Activated naive CD8-positive, alpha-beta T cell treated with anti-CD3 and anti-CD28 coated beads, Interleukin-2, amount 50 U/mL, for 24 hours (primary cell): ENCODE measurements at places on chromosomes 5 and 9.
A peak's percentile ranks its signal among the peaks of the same experiment; 100 is the strongest.

GRCh38 chr5:103909391-103909790 is 346.8 kb upstream of the NUDT12 start:
- H3K36me3 ChIP-seq, result no peaks in the 10 kb centered on the region
- no peak for DNase-seq
- H3K27ac ChIP-seq, result no peak overlapping the region
- H3K4me1 ChIP-seq, result no peaks in the 10 kb centered on the region
- H3K27me3 ChIP-seq, result no peaks in the 10 kb centered on the region

GRCh38 chr9:18978188-18978587 is 54.8 kb downstream of the SAXO1 start:
- no peaks in the 10 kb centered on the region for H3K36me3 ChIP-seq
- no peak overlapping the region for H3K27ac ChIP-seq
- H3K4me3 ChIP-seq, result no peak overlapping the region
- peaks cover 1% of the 10 kb centered on the region for H3K27me3 ChIP-seq
- DNase-seq, result no peak

GRCh38 chr9:112473986-112474385 is 12.6 kb upstream of the KIAA1958 start:
- H3K4me3 ChIP-seq, result no peak overlapping the region
- peaks cover 17% of the 10 kb centered on the region for H3K36me3 ChIP-seq
- H3K4me1 ChIP-seq, result no peaks in the 10 kb centered on the region
- no peak for DNase-seq
- no peak overlapping the region for H3K27ac ChIP-seq

DNA sequence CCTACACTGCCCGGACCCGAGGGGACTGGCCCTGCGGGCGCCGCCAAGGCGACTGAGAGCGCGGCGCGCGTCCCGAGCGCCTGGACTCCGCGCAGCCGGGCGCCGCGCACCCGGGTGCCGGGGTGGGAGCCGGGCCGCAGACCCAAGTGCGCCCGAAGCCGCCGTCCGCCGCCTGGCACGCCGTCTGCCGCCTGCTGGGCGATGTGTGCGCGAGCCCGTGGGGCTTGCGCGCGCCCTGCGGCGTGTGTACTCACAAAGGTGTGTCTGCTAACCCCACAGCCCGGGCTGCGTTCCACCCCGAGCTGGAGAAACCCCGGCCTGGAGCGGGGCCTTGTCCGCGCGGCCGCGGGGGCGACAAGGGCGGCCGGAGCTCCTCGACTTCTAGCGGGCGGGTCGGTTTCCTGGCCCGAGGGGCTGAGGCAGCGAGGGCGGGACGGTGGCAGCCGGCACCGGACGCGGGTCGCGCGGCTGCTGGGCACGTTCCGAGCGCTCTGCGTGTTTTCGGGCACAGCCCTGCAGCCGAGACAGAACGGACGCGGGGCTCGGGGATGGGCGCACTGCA is 1.1 kb upstream of the ZSWIM6 start:
- H3K4me3 ChIP-seq, result peak overlapping the region; percentile 82
- peaks cover 50% of the 10 kb centered on the region for H3K4me1 ChIP-seq
- H3K27ac ChIP-seq, result no peak overlapping the region
- peaks cover 24% of the 10 kb centered on the region for H3K27me3 ChIP-seq

- no peaks in the 10 kb centered on the region for H3K36me3 ChIP-seq
- no peak overlapping the region for H3K4me3 ChIP-seq
- H3K27me3 ChIP-seq, result peaks cover 3% of the 10 kb centered on the region
- DNase-seq, result no peak
- no peak overlapping the region for H3K27ac ChIP-seq
Measured at GRCh38 chr5:2186472-2187015, 303.8 kb upstream of the IRX4 start.

DNA sequence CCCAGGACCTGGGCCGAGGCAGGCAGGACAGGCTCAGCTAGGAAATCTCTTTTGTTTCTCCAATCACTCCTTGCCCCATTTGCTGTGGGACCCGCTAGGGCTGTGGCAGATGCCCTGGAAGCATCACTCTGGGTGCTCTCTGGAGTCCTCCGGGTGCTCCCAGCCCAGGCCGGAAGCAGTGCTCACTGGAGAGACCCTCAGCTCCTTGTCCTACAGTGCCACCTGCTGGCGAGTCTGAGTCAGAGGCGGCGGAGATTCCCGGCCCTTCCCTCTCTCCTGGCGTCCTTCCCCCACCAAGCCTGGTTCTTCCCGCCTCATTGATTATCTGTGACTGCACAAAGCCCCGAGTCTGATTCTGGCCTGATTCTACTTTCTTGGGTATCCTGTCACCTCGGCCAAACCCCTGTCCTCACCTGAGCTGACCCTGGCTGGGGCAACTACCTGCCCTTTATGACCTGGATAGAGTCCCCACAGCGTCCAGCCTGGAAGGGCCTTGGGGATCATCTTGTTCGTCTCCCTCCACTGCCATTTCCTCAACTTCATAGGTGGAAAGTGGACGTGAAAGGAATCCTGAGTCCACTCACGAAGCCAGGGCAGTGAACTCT is 7.3 kb upstream of the BARHL1 start:
- H3K4me3 ChIP-seq, result no peak overlapping the region
- no peaks in the 10 kb centered on the region for H3K36me3 ChIP-seq

GRCh38 chr5:179147991-179148702 is 88.0 kb downstream of the ZNF354C start:
- no peak overlapping the region for H3K4me3 ChIP-seq
- no peak overlapping the region for H3K27ac ChIP-seq
- H3K4me1 ChIP-seq, result peaks cover 21% of the 10 kb centered on the region
- no peak for DNase-seq
